NCI-H2171 (cell line): ENCODE measurements at places on chromosomes 7 and 10.

- DNase-seq = no peak
Measured at GRCh38 chr7:95269640-95270039, 54.7 kb downstream of the PON1 start.

DNA sequence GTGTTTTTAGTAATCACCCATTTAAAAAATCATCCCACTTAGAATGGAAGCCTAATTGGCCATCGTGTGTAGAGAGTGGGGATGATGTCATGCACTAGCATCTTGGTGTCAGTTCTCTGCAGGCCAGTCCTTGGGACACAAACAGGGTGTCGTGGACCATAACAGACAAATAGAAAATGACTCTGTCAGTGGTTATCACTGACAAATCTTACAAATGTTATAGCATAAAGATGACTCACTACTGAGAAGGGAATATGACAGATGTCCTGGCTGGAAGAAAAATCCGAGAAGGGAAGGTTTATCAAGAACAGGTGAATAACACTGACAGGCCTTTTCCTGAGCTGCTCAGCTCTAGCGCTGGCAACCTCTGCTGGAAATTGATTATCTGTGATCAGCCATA lies 10.6 kb downstream of the CABCOCO1 start:
- DNase-seq = no peak

- DNase-seq = no peak
Measured at GRCh38 chr10:11081408-11081807, 63.7 kb downstream of the CELF2 start.

DNA sequence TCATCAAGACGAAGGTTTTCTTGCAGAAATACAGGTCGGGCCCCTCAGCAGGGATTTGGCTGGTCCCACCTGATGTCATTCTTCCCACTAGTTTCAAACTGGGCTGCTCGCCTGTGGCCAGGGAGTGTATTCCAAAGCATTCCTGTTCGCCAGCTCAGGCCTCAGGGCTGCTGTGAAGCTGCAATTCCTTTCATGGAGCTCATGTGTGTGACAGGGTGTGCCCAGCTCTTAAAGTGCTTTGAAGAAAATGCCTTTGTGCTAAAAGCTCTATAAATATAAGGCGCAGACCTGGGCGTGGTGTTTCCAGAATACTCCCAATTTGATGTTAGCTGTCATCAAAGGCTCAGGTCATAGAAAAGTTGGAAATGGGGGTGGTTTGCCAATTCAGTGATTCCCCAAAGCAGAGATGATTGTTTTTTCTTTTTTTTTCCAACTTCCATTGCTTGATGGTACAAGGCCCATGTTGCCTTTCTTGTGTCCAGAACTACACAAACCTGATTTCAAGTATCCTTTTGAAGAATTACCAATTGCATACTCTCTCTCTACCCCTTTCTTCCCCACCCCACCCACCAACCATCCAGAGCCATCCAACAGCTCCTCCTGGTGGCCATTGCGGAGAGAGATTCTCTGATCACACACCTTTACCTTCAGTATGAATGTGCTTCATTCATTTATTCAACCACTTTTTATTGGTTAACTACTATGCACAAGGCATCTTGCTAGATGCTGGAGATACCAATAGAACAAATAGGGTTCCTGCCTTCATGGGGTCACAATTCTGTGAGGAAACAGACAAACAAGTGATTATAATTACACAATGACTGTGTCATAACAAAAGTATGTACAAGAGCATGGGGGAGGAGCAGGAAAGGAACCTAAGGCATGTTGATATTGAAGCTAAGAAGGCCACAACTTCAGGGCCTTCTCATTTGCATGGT lies 297.3 kb upstream of the LYZL1 start:
- DNase-seq = no peak

DNA sequence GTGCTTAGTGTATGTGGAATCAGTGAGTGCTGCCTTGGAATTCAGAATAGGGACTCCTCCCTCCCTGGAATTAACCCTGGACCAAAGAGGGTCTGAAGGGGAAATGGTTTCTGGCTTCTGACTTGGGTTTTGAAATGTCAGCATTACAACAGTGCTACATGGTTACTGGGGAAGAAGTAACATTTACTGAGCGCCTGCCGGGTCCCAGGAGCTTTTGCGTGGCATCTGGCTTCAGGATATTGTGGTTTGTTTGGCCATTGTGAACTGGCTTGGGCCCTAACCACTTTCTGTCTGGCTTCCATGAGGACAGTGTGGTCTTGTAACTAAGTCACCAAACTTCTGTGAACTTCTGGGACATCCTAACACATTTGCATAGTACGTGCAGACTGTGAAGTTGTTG lies 21.3 kb downstream of the TSPAN15 start:
- no peak for DNase-seq

GRCh38 chr7:11956991-11957390 lies 125.0 kb upstream of the THSD7A start:
- DNase-seq = no peak

GRCh38 chr10:78116361-78116760 lies 82.7 kb downstream of the RPS24 start:
- DNase-seq = no peak

DNA sequence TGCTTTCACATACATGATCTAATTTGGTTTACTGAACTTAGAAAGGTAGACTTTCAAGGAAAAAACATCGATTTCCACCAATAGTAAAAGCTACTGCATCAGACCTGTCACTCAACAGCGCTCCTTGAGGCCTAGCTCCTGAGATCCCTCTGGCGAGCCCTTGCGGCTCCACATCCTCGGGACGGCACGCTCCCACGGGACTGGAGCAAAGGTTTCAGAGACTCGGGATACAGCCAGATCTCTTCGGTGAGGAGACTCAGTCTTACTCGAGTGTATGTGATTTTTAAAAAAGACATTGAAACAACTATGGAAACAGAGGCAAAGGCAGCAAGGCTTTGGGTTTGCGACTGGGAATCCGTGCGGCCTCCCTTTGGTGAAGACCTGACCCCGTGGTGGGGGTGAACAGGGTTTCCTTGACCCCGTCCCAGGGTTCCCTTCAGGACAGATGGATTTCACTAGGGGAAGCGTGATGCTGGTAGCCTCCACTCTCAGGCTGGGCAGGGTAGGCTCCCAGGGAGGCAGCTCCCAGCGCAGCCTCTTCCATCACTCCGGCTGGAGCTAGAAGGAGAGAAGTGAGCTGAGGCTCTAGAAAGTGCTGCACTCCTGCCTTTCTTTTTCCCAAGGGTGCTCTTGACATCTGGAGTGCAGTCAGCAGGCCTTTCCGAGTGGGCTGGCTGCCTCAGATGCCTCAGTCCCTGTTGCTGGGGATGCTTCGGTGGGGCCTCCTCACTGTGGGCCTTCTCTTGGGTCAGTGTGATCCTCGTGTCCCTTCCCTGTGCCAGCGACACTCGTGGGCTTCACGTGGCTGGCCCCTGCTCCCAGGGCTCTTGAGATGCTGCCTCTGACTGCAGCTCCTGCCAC lies 5.8 kb upstream of the ATP6V0E2 start:
- DNase-seq = no peak

DNA sequence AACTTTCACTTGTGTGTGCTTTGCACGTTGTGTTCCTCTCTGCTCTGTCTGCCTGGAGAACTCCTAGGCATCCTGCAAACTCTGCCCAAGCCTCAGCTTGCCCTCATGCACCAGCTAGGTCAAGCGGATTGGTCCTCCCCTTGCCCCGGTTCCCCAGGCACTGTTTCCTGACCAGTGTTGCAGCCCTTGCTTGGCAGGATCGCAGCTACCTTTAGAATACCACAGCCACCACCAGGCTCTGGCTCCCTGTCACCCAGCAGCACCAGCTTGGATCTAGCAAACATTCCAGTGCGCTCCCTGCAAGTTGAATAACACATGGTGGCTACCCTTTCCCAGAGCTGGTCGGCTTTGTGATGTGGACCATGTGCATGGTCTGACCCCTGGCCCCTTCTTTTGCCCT lies 19.0 kb downstream of the ZMIZ1 start:
- DNase-seq = no peak

DNA sequence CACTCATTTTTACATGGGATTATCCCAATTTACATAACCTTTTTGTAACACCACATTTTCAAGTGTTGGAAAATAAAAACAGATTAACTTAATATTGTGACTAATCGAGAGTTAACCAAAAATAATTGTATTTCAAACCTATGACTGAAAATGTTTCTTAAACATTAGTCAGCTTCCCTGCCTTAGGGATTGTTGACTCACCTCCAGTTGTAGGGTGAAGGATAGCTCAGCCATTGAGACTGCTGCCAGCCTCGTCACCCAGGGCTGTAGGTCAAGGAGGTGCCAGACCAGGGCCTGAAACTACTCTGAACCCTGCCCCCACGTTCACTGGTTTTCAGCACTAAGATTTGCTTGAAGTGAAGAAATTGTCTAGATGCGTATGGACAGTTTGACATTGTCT lies 351.2 kb downstream of the GFRA1 start:
- no peak for DNase-seq

- no peak for DNase-seq
Measured at GRCh38 chr7:37944737-37945054, 24.3 kb downstream of the EPDR1 start.

DNA sequence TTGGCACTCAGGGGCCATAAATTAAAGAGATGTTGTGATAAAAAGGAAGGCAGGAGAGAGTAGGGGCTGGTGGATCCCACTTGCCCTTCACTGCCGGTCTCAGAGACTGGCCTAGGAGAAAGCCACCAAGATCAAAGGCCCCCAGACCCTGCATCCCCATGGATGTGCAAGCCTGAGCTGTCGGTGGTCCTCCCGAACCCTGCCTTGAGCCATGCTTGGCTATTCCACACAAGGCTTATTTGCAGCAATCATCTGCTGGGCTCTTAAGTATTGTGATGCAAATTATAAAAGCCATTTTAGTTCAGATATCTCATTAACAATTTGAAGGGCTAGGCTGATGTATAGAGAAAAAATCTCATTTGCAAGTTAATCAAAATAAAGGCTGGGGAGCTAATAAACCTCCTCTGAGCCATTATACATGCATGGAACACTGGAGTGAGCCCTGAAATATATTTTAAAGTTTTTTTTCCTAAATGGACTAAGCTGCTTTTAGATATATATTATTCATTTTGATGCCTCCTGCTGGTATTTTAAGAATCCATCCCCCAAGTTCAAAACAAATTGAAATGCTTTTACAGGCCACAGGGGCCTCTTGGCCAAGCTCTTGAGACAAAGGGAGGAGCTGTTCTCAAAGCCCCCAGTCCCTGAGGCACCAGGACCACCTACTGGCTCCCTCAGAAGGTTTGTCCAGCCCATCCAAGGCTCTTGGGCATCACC lies 28.1 kb downstream of the OAT start:
- DNase-seq = no peak

DNA sequence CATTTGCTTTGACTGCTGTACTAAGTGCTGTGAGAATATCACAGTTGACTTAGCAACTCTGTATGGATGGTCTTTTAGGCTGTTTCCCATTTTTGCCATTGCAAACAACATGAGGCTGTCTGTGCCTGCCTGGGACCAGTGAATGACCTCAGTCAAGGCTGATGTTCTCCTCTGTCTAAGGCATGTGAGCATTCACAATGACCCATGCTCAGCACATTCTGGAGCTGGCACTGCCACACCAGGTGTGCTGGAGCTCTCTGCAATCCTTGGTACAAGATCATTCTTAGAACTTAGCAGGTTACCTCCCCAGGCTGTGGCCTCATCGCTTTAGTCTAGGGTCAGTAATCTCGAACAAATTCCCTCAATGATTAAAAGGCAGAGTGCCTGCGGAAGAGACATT lies 61.9 kb downstream of the SH3PXD2A start:
- no peak for DNase-seq

DNA sequence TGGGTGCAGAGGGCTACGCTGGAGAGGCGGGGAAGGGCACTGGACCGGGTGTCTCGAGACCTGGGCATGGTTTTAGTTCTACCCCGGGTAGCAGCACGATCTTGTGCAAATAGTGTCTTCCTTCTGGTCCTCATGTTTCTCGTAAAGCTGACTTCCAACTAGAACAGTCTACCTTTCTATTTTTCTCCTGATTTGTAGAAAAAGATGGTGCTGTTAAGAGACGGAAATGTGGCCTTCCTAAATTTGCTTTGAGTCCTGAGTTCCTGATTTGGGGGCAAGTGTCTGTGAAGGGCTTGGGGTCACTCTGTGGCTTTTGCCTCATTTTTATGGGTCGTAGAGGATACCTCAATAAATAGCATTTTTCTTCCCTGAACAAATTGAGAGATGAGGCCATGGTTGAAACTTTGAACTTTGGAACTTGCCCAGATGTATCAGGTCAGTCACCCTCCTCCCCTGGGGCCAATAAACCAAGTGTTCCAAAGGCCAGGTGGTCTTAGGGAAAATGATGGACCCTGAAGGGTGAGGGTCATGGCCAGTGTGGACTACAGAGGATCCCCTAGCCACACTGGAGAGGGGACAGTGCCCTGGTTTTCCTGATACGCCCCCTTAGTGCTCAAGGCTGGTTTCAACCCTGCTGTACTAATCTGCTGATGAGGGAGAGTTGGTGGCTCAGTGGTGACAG lies 45.2 kb downstream of the GRK5 start:
- DNase-seq = no peak

DNA sequence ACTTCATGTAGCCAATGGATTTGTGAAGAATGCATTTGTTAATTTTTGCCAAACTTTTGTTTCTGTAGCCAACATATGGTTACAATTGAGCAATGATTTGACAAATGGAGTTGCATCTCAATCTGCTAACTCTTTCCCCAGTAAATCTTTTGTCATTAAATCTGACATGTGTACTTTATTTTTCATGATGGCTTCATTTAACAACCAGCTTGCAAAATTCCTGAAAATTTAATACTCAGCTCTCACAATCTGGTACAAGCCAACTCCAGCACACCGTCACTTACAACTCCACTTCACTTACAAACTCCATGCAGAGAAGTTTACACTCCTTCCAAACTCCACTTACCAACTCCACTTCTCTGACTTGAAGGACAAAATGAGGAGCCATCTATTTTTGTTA lies 26.5 kb upstream of the HIBADH start:
- DNase-seq = no peak

- no peak for DNase-seq
Measured at GRCh38 chr10:100076750-100077149, 4.9 kb downstream of the CPN1 start.

DNA sequence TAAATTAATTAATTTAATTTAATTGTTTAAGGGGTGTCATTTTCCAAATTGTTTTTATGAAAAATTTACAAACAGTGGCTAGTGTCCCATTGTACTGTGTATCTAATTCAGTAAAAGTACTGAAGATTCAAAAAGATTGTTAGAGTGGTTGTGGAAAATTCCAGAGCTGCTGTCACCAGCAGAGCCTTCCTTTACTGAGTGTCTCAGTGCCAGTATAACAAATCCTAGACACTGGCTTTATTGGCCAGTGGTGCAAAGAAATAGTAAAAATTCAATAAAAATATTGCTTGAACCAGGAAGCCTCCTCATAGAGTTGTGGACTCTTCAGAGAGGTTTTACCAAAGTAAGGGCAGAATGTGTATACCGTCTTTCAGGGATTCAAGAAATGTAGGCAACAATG lies 23.1 kb upstream of the HERPUD2 start:
- no peak for DNase-seq
